ENCODE measurements at places on chromosomes 12 and 14.

- DNase-seq, result no peak
Measured at GRCh38 chr12:106062693-106063092, 76.1 kb downstream of the NUAK1 start.

GRCh38 chr12:104485651-104486362, 29.1 kb downstream of the CHST11 start:
- no peak for DNase-seq

GRCh38 chr12:55036326-55037115, 16.7 kb downstream of the NEUROD4 start:
- DNase-seq, result no peak

DNA sequence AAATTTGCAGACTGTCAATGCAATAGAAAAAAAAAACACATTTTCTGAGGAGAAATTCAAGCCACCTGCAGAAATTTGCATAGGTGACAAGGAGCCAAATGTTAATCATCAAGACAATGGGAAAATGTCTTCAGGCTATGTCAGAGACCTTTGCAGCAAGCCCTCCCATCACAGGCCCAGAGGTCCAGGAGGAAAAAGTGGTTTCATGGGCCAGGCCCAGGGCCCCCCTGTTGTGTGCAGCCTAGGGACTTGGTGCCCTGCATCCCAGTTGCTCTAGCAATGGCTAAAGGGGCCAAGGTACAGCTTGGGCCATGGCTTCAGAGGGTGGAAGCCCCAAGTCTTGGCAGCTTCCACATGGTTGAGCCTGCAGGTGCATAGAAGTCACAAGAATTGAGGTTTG, 60.6 kb downstream of the TC2N start:
- no peak for DNase-seq

DNA sequence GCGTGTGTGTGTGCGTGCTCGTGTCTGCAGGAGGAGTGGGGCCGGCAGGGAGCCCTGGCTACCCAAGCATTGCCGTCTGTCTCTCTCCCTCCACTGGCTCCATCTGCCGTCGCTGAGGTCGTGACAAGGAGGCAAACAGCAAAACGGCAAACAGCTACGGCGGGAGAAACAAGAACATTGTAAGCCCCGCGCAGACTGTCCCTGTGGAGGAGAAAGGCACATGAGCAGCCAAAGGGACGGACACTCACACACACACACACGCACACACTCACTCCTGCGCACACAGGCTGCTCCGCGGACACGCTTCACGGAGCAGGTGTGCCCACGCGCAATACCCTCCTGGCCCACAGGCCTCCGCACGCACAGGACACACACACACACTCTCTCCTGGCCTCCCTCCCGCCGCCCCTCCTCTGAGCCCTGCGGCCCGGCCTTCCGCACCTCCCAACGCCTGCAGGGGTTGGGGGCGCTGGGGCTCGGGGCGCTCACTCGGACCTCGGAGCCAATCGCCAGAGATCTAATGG, 905 bp downstream of the CISTR start:
- peak; percentile 65 for DNase-seq

- DNase-seq, result no peak
Measured at GRCh38 chr12:83141460-83141994, 454.8 kb downstream of the TMTC2 start.

DNA sequence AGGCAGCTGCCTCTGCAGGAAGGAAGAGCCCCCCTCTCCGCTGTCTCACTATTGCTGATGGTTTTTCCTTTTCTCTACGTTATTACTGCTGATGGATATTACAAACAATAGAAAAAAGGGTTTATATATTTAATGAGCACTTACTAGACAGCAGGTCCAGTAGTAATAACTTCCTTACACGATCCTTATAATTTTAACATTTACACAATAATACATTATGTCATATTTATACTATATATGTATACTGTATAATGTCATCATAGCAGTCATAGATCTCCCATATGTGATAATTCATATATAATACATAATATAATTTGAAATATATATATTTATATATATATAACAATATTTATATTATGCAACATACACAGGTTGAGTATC, 92.4 kb downstream of the KSR2 start:
- DNase-seq, result no peak

- no peak for DNase-seq
Measured at GRCh38 chr12:62599854-62600437, 133.3 kb downstream of the MON2 start.

GRCh38 chr12:111715279-111715678, 29.4 kb downstream of the ACAD10 start:
- DNase-seq, result no peak

DNA sequence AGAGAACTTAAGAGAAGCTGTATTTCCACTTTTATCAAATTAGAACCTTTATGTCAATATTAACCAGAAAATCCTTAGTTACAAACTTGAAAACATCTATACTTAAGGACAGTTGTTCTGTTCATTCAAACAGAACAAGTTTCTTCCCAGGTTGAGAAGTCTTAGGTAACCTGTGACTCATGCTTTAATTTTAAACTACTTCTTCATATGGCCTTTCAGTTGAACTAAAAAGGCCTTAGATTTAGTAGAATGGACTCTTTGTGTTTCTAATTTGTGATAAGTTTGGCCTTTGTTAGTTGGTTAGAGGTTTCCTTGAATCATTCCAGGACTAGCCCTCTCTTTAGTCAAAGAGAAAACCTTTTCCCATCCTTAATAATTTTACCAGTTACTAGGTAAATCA, 274.2 kb downstream of the FUT8 start:
- no peak for DNase-seq

- no peak for DNase-seq
Measured at GRCh38 chr14:24430682-24431568, 1.2 kb downstream of the KHNYN start.

DNA sequence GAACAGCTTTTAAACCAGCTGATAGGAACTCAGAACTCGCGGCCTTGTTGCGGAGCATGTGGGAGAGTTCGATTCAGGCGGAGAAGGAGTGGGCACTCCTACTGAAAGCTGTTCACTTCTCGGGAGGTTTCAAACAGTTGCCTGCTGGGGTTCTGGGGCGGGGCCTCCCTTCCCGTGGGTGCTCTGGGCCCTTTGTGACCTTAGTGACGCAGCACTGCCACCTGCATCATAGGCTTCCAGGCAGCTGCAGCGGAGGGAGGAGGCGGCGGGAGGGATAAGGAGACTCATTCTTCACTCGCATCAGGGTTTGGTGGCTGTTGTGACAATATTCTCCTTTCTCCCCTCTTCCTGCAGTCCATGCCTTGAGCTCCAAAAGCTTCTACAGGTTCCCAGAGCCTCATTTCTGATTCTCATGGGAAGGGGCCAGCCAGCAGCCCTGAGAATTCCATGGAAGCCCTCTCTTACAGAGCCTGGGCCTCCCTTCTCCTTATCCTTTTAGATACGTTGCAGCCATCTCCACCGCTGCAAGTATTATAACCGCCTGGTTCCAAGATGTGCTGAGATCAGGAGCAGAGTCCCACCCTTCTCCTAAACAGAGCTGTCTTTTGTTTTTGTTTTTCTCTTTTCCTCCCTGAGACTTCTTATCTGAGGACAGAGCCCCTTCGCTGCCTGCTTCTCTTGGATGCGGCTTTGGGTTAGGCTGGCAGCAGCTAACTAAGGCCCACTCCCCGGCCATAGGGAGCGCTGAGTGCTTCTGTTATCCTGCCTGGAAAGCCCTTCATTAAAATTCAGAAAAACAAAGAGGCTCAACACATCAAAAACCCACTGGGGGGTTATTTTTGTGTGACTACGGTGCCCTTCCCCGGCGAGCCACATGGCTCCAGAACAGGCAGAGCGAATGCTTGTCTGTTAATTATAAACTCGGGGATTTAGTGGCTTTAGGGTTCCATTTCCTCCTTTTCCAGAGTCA, 67.6 kb upstream of the GPATCH2L start:
- no peak for DNase-seq

DNA sequence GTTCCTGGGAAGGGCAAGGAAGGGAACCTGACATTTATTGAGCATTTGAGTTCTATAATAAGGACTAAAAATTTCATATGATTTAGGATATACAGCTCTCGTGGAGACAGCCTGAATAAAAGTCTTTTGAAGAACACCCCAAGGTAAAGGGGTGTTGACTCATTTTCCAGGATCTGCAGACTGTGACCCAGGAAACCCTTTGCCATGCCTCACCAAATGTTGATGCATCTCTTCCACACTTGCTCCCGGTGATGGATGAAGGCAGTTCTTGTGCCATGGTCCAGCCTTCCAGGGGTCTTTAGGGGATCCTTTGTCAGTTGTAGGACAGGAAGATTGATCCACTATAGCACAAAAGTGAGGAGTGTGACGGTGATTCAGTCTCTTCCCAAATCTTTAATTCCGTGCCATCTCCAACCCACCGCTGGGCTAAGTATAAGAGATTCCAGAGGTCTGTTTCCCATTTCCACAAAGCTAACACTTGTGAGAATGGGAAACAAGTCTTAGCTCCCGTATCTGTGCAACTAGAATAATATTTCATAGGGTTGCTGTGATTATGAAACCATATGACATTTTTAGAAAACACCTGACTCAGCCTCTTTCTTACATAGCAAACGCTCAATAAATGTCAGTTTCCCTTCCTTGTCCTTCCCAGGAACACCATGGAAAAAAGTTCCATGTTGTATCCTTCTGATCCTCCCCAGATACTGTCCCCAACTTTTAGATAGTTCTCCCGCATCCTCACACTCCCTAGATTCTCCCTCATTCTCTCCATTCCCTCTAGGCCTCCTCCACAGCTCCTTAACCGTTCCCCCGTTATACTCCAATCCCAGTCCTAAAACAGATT, 836 bp downstream of the AAAS start:
- no peak for DNase-seq

DNA sequence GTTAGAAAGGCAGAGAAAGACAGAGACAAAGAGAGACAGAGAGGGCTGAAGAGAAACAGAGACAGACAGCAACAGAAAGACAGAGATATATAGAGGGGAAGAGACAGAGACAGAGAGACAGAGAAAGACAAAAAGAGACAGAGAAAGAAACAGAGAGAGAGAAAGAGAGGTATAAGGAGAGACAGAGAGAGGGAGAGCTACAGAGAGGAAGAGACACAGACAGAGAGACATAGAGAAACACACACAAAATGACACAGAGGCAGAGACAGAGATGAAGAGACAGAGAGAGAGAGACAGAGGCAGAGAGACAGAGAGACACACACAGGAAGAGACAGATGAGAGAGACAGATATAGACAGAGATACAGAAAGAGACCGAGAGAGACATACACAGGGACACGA, 168.6 kb downstream of the TMEM121 start:
- no peak for DNase-seq

GRCh38 chr14:85233756-85234155, 296.2 kb upstream of the FLRT2 start:
- DNase-seq, result no peak

GRCh38 chr14:33103489-33103888, 164.8 kb downstream of the NPAS3 start:
- no peak for DNase-seq

DNA sequence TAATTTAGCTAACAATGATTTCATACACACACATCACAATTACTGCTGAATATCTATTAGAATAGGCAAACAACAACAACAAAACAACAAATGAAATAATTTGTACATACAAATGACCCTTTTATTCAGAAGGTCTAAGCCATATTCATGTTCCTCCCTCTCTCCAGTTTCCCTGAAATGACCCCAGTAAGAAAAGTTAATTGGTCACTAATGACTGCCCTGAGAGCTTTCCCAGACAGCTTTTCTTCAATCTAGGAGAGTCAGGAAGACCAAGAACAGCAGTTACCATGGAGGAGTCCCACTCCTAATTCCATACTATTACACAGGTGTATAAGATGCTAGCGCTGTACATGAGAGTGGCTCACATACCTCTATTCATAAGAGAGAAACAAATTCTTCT, 121.2 kb upstream of the GRIP1 start:
- DNase-seq, result no peak

- no peak for DNase-seq
Measured at GRCh38 chr12:663293-663871, at the start of gene NINJ2. NINJ2 (minus strand) TSS chr12:663445; CDS start chr12:663360, 85 bp downstream.

GRCh38 chr12:49019443-49020324, 1.1 kb upstream of the PRKAG1 start:
- DNase-seq, result no peak

DNA sequence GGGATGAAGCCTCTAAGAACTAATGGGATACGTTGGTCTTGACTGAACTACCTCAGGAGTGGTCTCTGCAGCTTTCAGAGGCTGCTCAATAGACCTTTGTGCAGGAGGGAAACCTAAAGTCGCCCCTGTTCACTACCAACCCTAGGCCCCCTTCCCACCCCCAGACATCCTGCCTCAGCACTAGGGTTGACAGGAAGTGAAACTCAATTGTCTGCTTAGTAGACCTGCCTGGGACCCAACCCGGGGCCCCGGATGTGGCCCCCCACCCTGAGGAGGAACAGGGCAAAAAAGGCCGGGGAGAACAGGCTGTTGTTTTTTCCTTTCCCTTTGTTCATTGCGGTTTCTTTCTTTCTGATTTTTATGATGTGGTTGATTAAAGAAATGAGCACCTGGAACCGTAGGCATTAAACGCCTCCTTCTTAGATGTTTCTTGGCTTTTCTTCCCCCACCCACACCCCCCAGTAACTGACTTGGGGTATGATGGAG, 1.6 kb upstream of the DGKA start:
- DNase-seq, result no peak

- DNase-seq, result no peak
Measured at GRCh38 chr12:111393700-111394300, 11.9 kb upstream of the SH2B3 start.

DNA sequence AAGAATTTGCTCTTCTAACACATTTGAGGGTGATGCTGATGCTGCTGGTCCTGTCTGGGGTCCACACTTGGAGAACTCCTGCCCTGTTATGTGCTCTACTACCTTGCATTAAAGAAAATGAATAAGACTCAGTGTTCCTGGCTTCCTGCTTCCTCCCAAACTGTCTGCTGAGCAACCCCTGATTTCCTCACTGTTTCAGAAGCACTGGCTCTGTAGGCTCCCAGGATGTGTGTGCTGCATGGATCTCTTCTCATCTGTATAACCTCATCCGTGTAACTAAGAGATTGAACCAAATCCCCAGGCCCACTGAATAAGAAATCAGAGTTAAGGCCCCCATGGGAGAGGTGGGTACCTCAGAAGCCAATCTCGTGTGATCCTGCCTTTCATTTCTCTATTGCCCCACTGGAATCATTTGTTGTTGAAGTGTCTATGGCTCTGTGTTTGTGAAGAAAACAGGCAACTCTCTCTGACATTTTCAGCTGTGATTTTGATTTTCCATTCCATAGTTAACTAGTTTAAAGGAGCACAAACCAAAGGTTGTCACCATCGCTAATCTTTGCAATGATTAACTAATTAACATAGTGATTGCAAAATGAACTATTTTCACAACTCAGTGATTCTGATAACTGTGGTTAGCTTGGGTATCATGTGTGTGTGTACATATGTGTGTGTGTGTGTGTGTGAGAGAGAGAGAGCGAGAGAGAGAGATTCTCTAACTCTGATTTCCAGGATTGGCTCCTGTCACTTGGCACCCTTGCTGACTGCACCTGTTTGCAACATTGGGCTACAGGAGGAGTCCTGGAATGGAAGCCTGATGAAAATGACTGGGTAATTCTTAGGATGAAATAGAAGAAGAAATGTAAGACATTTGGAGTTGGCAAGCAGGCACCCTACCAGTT, 196.2 kb downstream of the SLC38A4 start:
- no peak for DNase-seq

GRCh38 chr12:94429633-94430032, 30.0 kb downstream of the CEP83 start:
- DNase-seq, result no peak

- DNase-seq, result no peak
Measured at GRCh38 chr12:713281-713875, 39.0 kb upstream of the WNK1 start.

GRCh38 chr14:54743382-54743781, 159.2 kb downstream of the GCH1 start:
- DNase-seq, result no peak

- DNase-seq, result no peak
Measured at GRCh38 chr14:49480053-49480760, 106.0 kb downstream of the RPS29 start.

Measured in cerebellar nuclear complex (tissue), 1 donor.